ENCODE measurements at places on chromosomes 6 and 20.

- no peak for DNase-seq
These were observed 29.3 kb upstream of the XRN2 start for GRCh38 chr20:21273755-21274386.

DNA sequence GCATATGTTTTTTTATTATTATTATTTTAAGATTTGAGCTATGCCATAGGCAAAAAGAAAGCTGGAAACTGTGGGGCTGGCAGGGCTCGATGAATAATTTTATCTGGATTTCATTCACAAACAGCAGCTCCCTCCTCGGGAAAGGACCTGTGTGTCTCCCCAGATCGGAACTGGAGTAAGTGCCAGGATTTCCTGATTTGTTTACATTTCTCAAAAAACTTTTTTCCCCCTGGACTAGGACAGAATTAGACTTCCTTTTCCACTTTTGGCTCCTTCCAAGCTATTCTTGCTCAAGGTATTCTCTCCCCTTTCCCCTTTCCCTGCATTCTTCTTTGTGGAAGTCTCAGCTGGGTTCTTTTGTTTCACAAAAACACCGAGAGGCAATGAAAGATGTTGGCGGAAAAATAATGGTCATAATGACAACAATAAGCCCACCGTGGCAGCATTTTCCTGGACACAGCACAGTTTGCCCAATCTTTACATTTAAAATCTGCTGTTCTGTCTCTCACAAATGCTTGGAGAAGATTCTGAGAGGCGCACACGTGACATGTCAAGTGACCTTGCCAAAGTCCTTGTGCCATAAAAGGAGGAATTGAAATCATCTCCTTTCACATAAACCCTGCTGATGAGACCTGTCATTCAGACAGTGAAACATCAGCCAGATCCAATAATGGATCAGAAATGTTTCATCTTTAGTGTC lies 85.8 kb upstream of the PREP start:
- DNase-seq: no peak

DNA sequence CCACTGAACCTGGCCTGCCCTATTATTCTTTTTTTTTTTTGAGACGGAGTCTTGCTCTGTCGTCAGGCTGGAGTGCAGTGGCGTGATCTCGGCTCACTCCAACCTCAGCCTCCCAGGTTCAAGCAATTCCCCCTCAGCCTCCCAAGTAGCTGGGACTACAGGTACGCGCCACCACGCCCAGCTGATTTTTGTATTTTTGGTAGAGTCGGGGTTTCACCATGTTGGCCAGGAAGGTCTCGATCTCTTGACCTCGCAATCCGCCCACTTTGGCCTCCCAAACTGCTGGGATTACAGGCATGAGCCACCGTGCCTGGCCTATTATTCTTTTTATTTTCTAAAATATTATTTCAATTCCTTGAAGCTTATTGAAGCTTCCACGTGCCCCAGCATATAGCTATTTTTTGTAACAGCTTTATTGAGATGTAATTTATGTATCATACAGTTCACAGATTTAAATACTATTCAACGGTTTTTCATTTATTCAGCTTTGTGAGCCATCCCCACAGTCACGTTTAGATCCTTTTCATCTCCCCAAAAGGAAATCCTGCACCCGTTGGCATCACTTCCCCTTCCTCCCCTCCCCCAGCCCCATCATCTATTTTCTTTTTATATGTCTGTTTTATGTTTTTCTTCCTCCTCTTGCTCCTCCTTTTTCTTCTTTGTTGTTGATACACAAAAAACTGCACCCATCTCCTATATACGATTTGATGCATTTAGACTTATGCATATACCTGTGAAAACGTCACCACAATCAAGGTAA lies 13.5 kb upstream of the MDFI start:
- no peak for DNase-seq

GRCh38 chr20:51417250-51418136 lies 125.0 kb downstream of the NFATC2 start:
- DNase-seq: no peak

GRCh38 chr6:168837254-168838036 lies 396.5 kb downstream of the SMOC2 start:
- DNase-seq: no peak

- DNase-seq: no peak
These were observed 52.4 kb upstream of the SPDEF start for GRCh38 chr6:34608321-34609091.
